ENCODE measurements at places on chromosomes 7 and 10. TPM values are rescaled to one million over a fixed set of nuclear protein-coding genes. Genes with fewer than 3 reads are reported as not detected.
A peak's percentile ranks its signal among the peaks of the same experiment; 100 is the strongest.

The ANXA8L1 gene
- total RNA-seq = not detected

The CTTNBP2 gene
- total RNA-seq = 41.1 TPM

The CACNB2 gene
- total RNA-seq = 2.8 TPM

The METTL2B gene
- 26.0 TPM for total RNA-seq

The TMEM178B gene
- total RNA-seq = 20.0 TPM

The GPR158 gene
- 0.22 TPM for total RNA-seq

DNA sequence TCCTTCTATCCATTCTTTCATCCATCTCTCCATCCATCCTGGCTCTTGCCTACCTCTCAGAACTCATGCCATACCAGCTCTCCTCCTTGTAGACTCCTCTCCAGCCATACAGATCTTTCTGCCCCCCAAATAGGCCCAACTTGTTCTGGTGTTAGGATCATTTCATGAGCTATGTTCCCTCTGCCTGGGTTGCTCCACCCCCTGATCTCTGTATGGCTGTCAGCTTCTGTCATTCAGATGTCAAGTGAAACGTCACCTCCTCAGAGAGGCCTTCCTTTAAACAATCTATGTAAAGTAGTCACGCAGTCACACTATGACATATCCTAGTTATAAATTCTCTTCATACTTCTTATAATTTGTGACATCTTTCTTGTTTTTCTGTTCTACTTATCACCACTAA lies 42.3 kb upstream of the PNLIPRP3 start:
- H3K4me1 ChIP-seq = no peaks in the 10 kb centered on the region
- H3K4me3 ChIP-seq = no peak overlapping the region

GRCh38 chr10:78028438-78029268 lies 662 bp downstream of the POLR3A start:
- peaks cover 19% of the 10 kb centered on the region for H3K36me3 ChIP-seq
- peak overlapping the region; percentile 92 for H3K27ac ChIP-seq
- H3K4me1 ChIP-seq = no peaks in the 10 kb centered on the region
- H3K4me3 ChIP-seq = peak overlapping the region; percentile 98

DNA sequence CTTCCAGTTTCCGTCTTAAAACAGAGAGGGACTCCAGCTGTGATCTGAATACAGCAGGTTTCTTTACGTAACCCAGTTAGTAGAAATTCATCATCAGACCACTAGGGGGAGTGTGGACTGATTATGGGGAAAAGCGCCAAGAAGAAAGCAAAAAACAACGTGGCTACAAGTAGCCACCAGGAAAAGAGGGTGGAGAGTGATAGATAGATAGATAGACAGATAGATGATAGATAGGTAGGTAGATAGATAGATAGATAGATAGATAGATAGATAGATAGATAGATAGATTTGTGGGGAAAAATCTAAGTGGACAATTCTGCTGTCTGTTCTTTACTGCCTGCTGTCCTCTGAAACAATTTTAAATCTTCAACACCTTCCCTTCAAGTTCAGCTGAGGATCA lies 12.7 kb upstream of the AKR1B10 start:
- no peaks in the 10 kb centered on the region for H3K4me1 ChIP-seq
- H3K4me3 ChIP-seq = no peak overlapping the region
- DNase-seq = no peak
- no peak overlapping the region for H3K27ac ChIP-seq
- no peaks in the 10 kb centered on the region for H3K27me3 ChIP-seq
- H3K36me3 ChIP-seq = no peaks in the 10 kb centered on the region

DNA sequence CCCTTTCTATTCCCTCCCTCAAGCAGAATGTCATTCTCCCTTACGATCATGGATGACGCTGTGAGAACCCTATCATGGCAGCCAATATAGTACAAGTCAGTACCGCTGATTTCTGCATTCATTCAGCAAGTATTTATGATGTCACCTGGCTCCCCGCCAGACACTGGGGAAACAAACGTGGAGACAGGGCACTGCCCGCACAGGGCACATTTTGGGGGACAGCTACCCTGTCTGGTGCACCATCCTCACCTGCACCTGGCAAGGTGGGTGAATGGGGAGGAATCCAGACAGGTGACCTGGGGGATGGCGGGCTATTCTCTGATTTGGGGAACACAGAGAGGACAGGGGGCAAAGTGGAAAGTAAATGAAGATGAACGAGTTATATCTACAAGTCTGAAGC lies 28.4 kb downstream of the MKI67 start:
- no peaks in the 10 kb centered on the region for H3K36me3 ChIP-seq
- H3K27me3 ChIP-seq = no peaks in the 10 kb centered on the region
- no peak for DNase-seq
- H3K4me1 ChIP-seq = no peaks in the 10 kb centered on the region

- H3K27ac ChIP-seq = no peak overlapping the region
- H3K27me3 ChIP-seq = no peaks in the 10 kb centered on the region
- DNase-seq = no peak
- H3K4me3 ChIP-seq = no peak overlapping the region
- no peaks in the 10 kb centered on the region for H3K36me3 ChIP-seq
- no peaks in the 10 kb centered on the region for H3K4me1 ChIP-seq
These were observed 75.4 kb downstream of the HDAC9 start for GRCh38 chr7:18570890-18571478.

DNA sequence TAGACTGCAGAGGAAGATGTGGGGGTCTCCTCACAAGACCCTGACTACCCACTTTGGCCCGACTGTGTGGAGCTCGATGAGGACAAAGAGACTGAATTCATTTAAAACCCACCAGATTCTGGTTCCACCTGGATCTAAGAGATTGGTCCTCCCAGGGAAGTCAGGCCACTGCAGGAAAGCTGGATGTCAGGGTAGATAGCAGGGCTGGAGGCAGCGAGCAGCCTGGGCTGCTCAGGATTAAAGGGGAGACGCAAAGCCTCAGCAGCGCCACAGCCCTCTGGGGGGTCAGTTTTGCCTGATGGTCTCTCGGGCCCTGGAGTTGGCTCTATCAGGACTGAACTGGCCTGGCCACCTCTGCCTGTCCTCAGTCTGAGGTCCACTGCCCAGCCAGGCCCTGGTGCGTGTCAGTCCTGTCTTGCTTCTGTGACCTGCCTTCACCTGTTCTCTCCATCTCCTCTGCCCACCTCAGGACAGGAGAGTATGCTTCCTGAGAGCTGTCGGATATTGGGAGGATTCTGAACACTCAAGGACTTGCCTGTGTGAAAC lies 12.2 kb upstream of the KLRG2 start:
- H3K4me1 ChIP-seq = no peaks in the 10 kb centered on the region
- H3K27ac ChIP-seq = no peak overlapping the region
- H3K4me3 ChIP-seq = no peak overlapping the region
- H3K36me3 ChIP-seq = no peaks in the 10 kb centered on the region
- no peaks in the 10 kb centered on the region for H3K27me3 ChIP-seq
- DNase-seq = no peak

GRCh38 chr7:91659096-91659495 lies 221.4 kb downstream of the MTERF1 start:
- H3K27ac ChIP-seq = no peak overlapping the region
- no peak overlapping the region for H3K4me3 ChIP-seq
- H3K27me3 ChIP-seq = no peaks in the 10 kb centered on the region
- no peaks in the 10 kb centered on the region for H3K4me1 ChIP-seq
- no peaks in the 10 kb centered on the region for H3K36me3 ChIP-seq

GRCh38 chr10:49273082-49273465 lies 25.9 kb upstream of the C10orf71 start:
- DNase-seq = no peak
- H3K27me3 ChIP-seq = no peaks in the 10 kb centered on the region
- H3K4me3 ChIP-seq = no peak overlapping the region
- H3K4me1 ChIP-seq = no peaks in the 10 kb centered on the region

GRCh38 chr7:2571409-2571808 lies 12.6 kb downstream of the IQCE start:
- no peak overlapping the region for H3K27ac ChIP-seq
- H3K36me3 ChIP-seq = peaks cover 26% of the 10 kb centered on the region
- no peaks in the 10 kb centered on the region for H3K27me3 ChIP-seq
- H3K4me1 ChIP-seq = no peaks in the 10 kb centered on the region
- H3K4me3 ChIP-seq = no peak overlapping the region

- no peak for DNase-seq
- no peaks in the 10 kb centered on the region for H3K27me3 ChIP-seq
- no peaks in the 10 kb centered on the region for H3K4me1 ChIP-seq
- H3K36me3 ChIP-seq = no peaks in the 10 kb centered on the region
These were observed 48.5 kb upstream of the MKX start for GRCh38 chr10:27794157-27794556.

- no peak overlapping the region for H3K27ac ChIP-seq
- H3K4me1 ChIP-seq = no peaks in the 10 kb centered on the region
- no peak for DNase-seq
- H3K36me3 ChIP-seq = no peaks in the 10 kb centered on the region
These were observed 48.9 kb downstream of the AHR start for GRCh38 chr7:17347401-17347800.

DNA sequence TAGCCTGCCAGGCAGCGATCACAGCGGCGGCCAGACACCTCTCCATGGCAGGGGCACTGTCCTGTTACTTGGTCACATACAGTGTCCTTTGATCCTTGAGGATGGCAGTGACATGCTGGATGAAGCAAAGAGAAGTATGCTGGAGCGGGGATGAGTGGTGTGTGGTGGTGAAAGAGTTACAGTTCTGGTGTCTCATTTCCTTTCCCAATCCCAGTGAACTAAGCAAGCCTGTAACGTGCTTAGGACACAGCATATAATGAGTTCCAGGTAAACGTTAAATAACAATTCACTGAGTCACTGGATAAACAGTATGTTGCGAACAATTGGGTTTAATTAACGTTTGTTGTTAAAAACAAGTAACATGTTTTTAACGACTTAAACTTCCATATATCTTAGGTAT lies 63.5 kb upstream of the LAMB1 start:
- H3K36me3 ChIP-seq = no peaks in the 10 kb centered on the region
- H3K27ac ChIP-seq = no peak overlapping the region
- no peak overlapping the region for H3K4me3 ChIP-seq
- no peak for DNase-seq
- no peaks in the 10 kb centered on the region for H3K27me3 ChIP-seq

DNA sequence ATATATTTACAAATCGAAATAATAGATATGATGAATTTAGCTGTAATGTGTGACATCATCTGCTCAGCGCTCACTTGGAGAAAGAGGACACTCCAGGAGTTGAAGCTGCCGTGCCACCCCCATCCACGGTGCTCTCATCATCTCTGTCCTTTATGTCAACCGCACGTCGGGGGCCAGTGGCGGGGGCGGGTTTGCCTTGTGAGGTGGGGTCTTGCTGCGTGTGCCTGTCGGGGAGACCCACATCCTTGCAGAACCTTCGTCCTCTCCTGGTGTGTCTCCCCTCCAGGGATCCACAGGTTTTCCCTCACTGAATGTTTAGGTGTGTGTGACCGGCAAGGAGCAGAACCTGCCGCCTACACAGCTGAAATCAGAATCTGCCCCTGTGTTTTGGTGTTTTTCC lies 71.6 kb downstream of the INPP5A start:
- DNase-seq = no peak
- no peaks in the 10 kb centered on the region for H3K36me3 ChIP-seq
- H3K4me1 ChIP-seq = no peaks in the 10 kb centered on the region
- no peaks in the 10 kb centered on the region for H3K27me3 ChIP-seq

DNA sequence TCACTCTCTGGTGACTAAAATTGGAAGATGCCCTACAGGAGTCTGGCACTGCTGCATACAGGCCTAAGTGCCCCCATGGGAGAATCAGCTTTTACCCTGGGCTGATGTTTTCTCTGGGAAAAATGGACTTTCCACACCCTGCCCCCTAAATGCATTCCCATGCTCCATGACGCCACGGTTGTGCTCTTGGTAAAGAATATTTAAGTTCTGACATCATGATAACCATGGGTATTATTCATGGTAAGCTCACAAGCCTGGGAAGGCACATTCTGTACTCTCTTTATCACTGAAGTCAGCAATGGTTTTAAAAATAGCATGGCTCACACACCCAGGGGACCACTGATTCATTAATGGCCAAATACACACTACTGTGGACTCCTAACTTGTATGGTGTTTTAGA lies 43.4 kb downstream of the HIPK2 start:
- no peaks in the 10 kb centered on the region for H3K36me3 ChIP-seq
- H3K4me1 ChIP-seq = no peaks in the 10 kb centered on the region
- no peaks in the 10 kb centered on the region for H3K27me3 ChIP-seq
- H3K4me3 ChIP-seq = no peak overlapping the region
- DNase-seq = no peak

DNA sequence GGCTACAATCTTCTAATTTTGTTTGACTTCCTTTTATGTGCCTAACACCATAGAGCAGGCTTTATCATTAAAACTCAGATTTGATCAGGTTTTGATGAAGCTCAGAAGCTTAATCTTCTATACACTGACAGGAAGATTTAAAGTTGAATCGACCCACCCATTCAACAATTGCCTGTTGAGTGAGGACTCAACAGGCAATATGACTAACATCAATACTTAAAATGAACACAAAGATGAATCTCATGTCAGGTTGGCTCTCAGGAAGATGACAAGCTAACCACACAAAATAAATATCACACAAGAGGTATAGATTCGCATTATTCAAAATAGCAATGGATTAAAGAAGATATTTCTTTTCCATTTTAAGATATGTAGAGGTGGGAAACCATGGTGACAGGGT lies 36.7 kb upstream of the SNX13 start:
- no peak overlapping the region for H3K27ac ChIP-seq
- no peaks in the 10 kb centered on the region for H3K27me3 ChIP-seq
- H3K36me3 ChIP-seq = no peaks in the 10 kb centered on the region
- DNase-seq = no peak
- H3K4me3 ChIP-seq = no peak overlapping the region
- H3K4me1 ChIP-seq = no peaks in the 10 kb centered on the region

- DNase-seq = no peak
- no peaks in the 10 kb centered on the region for H3K27me3 ChIP-seq
- H3K4me3 ChIP-seq = no peak overlapping the region
- no peaks in the 10 kb centered on the region for H3K36me3 ChIP-seq
- H3K4me1 ChIP-seq = no peaks in the 10 kb centered on the region
These were observed 130.0 kb downstream of the ARHGAP22 start for GRCh38 chr10:48474765-48475365.

GRCh38 chr7:142579946-142580345 lies 169.3 kb upstream of the PRSS1 start:
- H3K27me3 ChIP-seq = no peaks in the 10 kb centered on the region
- no peak overlapping the region for H3K27ac ChIP-seq
- H3K36me3 ChIP-seq = no peaks in the 10 kb centered on the region
- no peak overlapping the region for H3K4me3 ChIP-seq
- H3K4me1 ChIP-seq = no peaks in the 10 kb centered on the region

- no peak for DNase-seq
- H3K27me3 ChIP-seq = no peaks in the 10 kb centered on the region
- no peak overlapping the region for H3K27ac ChIP-seq
- H3K36me3 ChIP-seq = no peaks in the 10 kb centered on the region
- H3K4me3 ChIP-seq = no peak overlapping the region
These were observed 138.8 kb upstream of the FAM20C start for GRCh38 chr7:53531-53930.

GRCh38 chr10:116093031-116093430 lies 180.0 kb downstream of the GFRA1 start:
- H3K4me3 ChIP-seq = no peak overlapping the region
- no peaks in the 10 kb centered on the region for H3K36me3 ChIP-seq
- no peak overlapping the region for H3K27ac ChIP-seq

- no peaks in the 10 kb centered on the region for H3K4me1 ChIP-seq
- H3K27me3 ChIP-seq = no peaks in the 10 kb centered on the region
- H3K4me3 ChIP-seq = no peak overlapping the region
- H3K27ac ChIP-seq = no peak overlapping the region
- no peaks in the 10 kb centered on the region for H3K36me3 ChIP-seq
These were observed 50.0 kb upstream of the HGF start for GRCh38 chr7:81819861-81820260.
